ENCODE measurements at places on chromosomes 5 and 9. TPM values are rescaled to one million over a fixed set of nuclear protein-coding genes. Genes with fewer than 3 reads are reported as not detected.

DNA sequence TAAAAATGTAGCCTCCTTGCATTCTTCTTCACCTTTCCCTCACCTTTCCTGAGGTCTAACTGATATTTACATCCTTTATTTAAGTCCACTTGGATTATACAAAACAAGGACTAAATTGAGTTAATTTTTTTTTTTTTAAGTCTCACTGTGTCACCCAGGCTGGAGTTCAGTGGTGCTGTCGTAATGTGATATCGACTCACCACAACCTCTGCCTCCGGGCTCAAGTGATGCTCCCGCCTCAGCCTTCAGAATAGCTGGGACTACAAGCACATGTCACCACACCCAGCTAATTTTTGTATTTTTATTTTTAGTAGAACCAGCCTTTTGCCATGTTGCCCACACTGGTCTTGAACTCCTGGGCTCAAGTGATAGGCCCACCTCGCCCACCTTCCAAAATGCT, 195.3 kb downstream of the BNC2 start:
- no peak for DNase-seq

DNA sequence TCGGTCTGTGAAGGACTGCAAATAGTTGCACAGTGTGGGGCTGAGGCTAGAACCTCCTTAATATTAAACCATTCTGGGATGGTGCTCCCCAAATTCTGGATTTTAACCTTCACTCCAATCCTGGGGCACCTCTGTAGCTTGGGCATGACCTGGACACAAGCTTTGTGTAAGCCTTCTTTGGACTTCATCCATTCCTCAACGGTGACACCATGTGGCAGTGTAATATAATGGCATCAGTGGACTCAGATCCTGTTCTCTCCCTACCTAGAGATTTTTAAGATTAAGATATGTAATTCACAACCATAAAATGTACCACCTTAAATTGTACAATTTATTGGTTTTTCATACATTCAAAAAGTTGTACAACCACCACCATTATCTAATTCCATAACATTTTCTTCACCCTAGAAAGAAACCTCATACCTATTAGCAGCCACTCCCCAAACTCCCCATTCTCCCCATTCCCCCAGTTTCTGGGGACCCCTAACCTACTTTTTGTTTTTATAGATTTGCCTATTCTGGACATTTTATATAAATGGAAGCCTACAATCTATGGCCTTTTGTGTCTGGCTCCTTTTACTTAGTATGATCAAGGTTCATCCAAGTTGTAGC, 4.8 kb upstream of the PLGRKT start:
- no peak for DNase-seq

GRCh38 chr9:96674906-96675538, 19.9 kb upstream of the PRXL2C start:
- no peak for DNase-seq

GRCh38 chr9:134945509-134946275, 28.0 kb upstream of the FCN1 start:
- peak; percentile 10 for DNase-seq

DNA sequence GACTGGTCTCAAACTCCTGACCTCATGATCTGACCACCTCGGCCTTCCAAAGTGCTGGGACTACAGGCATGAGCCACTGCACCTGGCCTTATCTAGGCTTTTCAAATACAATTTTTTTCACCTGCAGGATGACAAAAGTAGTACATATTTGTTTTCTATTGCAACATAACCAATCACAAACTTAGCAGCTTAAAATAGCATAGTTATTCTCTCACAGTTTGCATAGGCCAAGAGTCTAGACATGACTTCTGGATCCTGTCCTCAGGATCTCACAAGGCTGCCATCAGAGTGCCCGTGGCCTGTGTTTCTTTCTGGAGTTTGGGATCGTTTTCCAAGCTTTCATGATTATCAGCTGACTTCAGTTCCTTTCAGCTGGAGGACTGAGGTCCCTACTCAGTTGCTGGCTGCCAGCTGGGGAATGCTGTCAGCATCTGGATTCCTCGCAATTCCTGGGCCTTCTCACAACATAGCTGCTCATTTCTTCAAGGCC, 348.9 kb downstream of the ARHGEF28 start:
- peak; percentile 66 for DNase-seq

DNA sequence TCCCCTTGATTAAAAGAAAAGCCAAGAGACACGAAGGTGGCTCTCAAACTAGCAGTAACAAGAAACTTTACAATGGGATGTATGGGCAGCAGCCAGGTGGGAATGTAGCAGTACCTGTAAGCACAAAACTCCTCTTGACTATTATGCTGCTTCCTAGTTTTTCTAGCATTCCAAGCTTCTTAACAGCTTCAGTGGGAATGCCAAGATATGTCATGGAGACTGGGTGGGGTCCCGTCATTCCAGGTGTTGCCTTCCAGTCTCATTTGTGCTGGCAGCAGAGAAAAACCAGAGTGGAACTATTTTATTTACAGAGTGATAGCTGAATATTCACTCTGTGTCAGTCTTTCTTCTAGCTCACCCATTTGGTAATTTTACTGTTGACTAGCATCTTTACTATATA, 236.6 kb downstream of the ARL15 start:
- DNase-seq = no peak

- no peak for DNase-seq
Measured at GRCh38 chr9:105191508-105192121, 52.8 kb upstream of the SLC44A1 start.

DNA sequence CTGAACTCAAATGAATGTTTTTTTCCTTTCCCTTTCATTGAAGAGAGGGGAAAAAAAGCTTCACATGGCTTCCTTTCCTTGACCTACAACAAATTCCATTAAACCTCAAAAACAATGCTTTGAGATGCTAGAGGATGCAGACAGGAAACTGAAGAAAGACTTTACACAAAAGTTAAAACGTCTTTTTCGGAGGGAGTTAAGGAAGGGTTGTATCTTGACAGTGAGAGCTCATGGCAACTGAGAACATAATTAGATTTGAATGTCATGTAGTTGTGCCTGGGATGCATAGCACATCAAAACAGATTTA, 66.4 kb downstream of the EBF1 start:
- DNase-seq = no peak

DNA sequence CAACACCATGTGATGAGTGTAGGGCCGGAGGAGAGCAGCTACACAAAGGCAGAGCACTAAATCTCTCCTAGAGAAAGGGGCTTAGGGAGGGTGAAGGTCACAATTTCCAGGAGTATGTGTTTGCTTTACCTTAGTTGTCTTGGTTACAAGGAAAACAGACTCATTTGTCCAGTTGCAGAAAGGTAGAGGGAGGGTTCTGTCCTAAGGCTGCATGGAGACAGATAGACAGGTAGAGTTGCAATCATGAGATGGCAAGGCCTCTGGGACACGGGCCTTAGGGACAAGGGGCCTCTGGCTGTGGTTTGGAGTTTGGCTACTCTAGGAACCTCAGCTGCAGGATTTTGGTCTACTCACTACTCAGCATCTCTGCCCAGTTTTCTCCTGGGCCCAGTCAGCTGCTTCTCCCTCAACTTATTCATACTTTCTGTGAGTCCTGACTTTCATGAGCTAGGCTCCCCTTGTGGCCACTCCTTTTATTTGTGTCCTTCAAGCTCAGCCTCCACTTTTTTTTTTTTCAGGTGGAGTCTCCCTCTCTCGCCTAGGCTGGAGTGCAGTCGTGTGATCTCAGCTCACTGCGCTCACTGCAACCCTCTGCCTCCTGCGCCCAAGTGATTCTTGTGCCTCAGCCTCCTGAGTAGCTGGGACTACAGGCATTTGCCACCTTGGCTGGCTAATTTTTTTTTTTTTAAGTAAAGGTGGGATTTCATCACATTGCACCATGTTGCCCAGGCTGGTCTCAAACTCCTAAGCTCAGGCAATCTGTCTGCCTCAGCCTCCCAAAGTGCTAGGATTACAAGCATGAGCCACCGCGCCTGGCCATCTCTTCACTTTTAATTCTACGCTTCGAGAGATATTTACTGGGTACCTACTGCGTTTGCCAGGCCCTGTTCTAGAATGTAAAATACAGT, 76.6 kb downstream of the PTPDC1 start:
- no peak for DNase-seq

DNA sequence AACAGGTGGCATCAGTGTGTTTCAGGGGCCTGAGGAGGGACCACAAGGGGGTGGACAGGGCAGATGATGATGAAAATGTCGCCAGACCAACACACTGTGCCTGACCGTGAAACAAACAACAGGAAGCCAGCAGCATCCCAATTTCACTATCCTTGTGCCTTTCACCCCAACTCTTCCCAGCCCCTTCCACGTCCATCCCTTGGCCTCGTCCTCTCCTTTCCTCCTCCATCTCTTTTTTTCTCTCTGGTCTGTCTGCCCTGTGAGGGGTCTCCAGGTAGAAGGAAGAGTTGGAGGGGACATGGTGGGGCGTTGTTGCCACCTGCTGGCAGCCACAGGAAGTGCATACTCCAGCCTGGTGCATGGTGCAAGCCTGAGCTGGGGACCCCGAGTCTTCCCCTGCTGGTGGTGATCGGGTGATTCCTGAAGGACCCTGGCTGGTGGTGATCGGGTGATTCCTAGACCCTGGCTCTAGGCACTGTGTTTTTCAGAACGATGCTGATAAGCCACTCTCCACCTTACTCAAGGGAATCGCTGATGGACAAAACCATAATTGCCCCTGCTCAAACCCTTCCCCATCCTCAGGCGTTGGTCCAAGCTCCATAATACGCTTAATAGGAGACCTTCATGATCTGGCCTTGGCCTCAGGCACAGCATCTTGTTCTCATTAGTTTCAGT, 21.7 kb upstream of the NSD1 start:
- DNase-seq = peak; percentile 82

- no peak for DNase-seq
Measured at GRCh38 chr5:10801931-10802666, 41.1 kb upstream of the DAP start.

GRCh38 chr9:22134390-22134789, 125.3 kb upstream of the CDKN2B start:
- no peak for DNase-seq

DNA sequence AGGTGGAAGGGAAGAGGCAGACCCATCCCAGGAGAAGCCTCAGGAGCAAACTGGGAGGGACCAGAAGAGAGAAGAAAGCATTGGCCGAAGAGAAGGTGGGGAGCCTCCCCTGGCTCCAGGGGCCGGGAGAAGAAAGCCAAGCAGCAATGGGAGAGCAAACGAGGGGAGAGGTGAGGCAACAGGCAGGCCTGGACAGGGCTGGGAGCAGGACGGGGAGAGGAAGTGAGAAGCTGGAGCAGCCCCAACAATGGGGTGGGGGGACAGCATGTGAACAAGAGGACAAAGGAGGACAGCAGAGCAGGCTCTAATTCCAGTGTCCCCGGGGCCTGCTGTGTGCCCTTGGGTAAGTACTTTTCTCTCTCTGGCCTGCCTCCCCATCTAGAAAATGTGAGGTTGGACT, 115.3 kb downstream of the PSD2 start:
- DNase-seq = no peak

- no peak for DNase-seq
Measured at GRCh38 chr5:74510476-74511075, 130.0 kb downstream of the ENC1 start.

DNA sequence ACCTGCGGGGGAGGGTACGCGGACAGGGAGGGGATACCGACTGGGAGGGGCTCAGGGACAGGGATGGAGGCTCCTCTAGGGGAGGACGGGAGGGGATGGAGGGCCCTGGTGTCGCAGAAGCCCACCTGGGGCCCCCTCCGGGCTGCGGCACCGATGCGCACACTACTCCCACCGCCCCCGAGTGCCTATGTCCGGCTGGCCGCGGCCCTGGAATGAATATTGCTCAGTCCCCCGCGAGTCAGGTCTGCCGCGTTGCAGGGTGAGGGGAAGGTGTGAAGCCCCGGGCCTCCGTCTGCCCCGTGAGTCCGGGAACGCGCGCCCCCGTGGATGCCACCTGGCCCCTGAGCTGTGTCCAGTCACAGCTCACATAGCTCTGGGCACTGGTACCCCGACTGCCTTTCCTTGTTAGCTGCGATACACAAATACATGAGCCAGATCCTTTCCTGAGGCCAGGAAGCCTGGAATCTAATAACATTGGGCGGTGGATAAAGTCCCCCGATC, 44.5 kb upstream of the PRSS3 start:
- peak; percentile 40 for DNase-seq

GRCh38 chr5:37715361-37715760, 124.5 kb downstream of the GDNF start:
- no peak for DNase-seq

GRCh38 chr9:94182532-94182931, 76.6 kb upstream of the ZNF169 start:
- DNase-seq = no peak

- DNase-seq = no peak
Measured at GRCh38 chr5:82772281-82772680, 304.9 kb downstream of the TMEM167A start.

- DNase-seq = no peak
Measured at GRCh38 chr5:64838803-64839202, 70.1 kb downstream of the CWC27 start.

GRCh38 chr9:114718801-114719221, 36.8 kb upstream of the TEX48 start:
- DNase-seq = no peak

GRCh38 chr9:18002718-18003438, 424.0 kb downstream of the SH3GL2 start:
- no peak for DNase-seq

GRCh38 chr5:137710086-137710485, 25.8 kb downstream of the KLHL3 start:
- no peak for DNase-seq

DNA sequence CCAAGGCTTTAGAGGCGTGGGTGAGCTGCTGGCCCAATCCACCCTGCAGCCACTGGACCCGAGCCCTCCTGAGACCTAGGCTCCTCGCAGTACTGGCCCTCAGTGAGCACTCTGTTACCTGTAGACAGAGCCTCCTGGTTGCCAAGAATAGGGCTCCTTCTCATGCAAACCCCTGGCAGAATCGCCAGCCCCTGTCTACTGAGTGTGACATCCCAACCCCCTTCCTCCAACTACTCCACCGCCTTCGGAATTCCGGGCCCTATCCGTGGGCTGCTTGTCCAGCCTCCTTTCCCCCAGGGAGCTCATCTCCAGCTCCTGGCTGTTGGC, 23.8 kb upstream of the COL5A1 start:
- DNase-seq = no peak

DNA sequence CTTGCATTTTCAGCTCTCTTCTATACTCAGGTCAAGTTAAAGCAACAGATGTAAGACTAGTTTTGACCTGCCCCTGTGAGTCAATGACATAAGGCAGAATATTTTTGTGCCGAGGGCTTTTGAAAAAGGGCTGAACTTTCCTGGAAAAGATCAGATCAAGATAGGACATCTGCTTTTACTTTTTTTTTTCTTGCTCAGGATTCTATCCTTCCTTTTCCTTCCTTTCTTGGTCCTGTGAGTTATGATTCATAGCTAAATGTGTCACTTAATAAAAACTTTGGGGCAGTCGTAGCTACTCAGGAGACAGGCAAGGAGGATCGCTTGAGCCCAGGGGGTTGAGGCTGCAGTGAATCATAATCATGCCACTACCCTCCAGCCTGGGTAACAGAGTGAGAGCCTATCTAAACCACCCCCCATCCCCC, 84.3 kb upstream of the BRINP1 start:
- DNase-seq = no peak

Gene HEMGN
- not detected for total RNA-seq

Gene ORM2
- not detected for total RNA-seq

Gene PCDHGB2
- 4.2 TPM for total RNA-seq

Gene NR5A1
- total RNA-seq = not detected

Gene SLC6A7
- not detected for total RNA-seq

Gene TAF11L11
- not detected for total RNA-seq

Gene PCDHGA11
- 3.9 TPM for total RNA-seq

Gene CLK4
- total RNA-seq = 27.0 TPM

Gene IRX4
- total RNA-seq = not detected

Gene AQP3
- 17.2 TPM for total RNA-seq

Gene CCDC152
- 5.1 TPM for total RNA-seq

Gene WDR70
- 16.7 TPM for total RNA-seq

Gene NME5
- 6.8 TPM for total RNA-seq

Gene LHX3
- not detected for total RNA-seq

Gene NTRK2
- 44.6 TPM for total RNA-seq

Gene FCHO2
- 22.8 TPM for total RNA-seq

Gene NIPAL4
- total RNA-seq = 1.0 TPM
